ENCODE measurements at places on chromosomes 1 and 21.

DNA sequence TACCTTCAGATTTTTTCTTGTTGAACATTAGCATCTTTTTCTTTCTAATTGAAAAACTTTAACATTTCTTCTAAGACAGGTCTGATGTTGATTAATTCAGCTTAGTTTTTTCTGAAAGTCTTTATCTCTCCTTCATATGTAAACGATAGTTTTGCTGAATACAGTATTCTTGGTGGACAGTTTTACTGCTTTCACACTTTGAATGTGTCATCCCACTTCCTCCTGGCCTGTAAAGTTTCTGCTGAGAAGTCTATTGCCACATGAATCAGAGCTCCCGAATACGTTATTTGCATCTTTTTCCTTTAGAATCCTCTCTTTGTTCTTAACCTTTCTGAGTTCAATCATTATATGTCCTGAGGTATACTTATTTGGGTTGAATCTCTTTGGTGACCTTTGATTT is 344.2 kb downstream of the OLFM3 start:
- no peak for DNase-seq

DNA sequence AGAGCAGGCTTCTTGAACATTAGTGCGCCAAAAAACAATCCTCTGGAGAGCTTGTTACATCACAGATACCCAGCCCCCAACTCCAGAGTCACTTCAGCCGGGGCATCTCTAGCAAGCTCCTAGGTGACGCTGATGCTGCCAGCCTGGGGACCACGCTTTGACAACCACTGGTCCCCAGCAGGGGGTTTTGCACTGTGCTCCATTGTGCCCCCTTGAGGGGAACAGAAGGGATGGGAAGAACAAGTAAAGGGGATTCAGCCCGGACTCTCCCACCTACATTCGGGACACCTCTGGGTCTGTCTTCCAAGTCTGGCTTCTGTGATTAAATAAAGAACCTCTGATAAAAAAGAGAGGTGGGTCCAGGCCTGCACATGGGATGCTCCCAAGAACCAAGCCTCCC is 60.4 kb downstream of the ATP5PO start:
- no peak for DNase-seq

DNA sequence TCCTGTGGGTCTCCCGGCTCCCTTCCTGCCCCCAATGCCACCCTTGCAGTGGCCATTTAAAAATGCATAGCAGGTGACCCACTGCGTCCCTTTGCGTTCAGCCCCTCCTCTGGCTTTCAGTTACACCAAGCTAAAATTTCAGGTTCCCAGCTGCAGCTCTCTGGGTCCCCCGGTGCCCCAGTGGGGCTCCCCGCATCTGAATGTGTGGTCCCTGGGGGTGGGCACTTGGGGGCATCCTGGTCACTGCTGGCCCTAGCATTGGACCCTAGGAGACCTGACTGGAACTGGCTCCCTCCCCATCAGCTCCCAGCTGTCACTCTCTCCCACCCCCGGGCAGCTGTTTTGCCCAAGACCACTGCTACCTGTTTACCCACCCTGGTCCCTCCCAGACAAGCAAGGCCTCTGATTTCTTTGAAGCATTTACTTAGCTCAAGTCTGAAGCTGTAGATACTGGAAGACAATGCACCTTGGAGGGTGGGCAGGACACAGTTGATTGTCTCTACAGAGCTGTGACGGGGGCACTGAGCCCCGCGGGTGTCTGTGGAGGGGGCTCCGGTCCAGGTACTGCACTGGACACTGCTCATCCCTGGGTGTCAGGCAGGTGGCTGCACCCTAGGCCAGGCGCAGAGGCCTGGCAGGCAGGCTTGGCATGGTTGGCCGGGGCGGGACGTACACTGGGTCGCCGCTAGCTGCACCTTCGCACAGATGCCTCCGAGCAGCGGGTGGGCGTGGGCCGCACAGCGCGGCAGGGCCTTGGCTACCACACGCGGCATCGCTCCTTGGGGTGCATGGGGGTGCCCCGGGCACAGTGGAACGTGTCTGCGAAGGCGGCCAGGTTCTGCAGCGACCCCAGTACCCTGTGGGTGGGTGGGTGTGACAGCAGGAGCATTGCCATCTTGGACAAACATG is 3.9 kb downstream of the PRXL2B start:
- no peak for DNase-seq

DNA sequence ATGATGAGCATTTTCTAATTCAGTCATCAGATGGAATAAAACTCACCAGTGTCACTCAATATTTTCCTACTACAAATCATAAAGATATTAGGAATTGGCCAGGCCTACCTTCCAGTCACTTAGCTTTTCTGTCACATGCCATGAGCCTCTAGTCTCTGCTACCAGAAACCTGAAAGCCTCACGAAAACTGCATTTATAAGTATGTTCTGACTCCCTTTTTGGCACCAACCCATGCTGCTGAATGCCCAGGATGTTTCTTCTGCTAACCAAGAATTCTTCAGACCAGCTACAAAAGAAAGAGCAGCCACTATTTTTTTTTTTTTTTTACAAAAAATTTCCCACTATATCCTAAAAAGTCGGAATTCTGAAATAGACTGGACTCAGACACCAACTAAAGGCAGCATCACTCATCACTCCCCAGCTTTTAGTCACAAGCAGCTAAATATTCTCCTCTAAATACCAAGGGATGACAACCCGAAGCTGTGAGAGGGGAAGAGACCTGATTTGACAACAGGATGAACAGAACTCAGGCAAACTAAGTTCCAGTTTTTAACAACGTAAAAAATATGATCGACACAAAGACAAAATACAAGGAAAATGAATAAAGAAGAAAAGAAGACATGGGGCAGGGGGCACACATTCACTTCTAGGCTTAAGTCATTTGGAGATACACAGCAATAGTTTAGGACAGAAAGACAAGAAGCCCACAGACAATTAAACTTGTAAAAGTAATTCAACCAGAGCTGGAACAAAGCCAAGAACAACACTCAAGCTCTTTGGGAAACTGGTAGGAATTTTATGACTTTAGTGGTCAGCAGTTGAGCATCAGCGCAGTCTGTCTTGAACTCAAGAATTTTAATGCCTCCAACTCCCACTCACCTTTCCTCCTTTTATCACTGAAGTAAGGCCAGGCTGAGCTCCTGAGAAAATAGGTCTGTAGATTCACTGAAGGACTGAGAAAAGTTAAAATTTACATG is 1.7 kb downstream of the DCAF8 start:
- DNase-seq: peak; percentile 35

- DNase-seq: no peak
These were observed 3.3 kb upstream of the FMO4 start for GRCh38 chr1:171310661-171311087.

DNA sequence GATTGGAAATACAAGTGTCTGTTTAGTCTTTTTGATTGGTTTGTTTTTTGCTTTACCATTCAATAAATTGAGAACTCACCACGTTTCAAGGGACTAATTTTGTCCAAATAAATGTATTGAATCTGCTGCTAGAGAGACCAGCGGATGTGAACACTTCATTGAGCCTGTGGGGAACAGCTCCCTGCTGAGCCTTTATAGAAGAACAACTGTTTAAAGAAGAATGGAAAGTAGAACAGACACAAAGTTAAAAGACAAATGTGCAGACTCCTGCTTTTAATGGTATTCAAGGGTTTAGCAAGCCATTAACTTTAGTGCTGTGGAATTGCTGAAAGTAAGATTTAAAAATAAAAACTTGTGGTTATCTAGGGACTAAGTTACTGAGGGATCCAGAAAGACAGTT is 817.7 kb upstream of the B3GALT2 start:
- no peak for DNase-seq

GRCh38 chr1:196896355-196896754 is 8.5 kb downstream of the CFHR4 start:
- DNase-seq: no peak

DNA sequence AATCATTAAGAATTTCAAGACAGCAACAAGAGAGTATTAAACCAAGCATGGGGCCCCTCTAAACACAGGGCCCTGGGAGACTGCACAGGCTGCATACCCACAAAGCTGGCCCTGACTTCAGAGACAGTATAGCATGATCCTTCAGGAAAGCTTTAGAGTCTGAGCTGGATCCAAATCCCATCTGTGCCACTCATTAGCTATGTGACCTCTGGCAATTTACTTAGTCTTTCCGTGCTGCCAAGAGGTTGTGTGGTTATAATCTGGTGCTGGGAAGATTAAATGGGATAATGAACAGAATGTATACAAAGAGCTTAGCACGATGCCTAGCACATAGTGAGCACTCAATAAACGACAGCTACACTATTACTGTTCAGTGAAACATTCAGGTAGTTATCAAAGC is 4.0 kb downstream of the PHC2 start:
- DNase-seq: no peak

- DNase-seq: no peak
These were observed 23.4 kb upstream of the IGSF3 start for GRCh38 chr1:116690849-116691406.

GRCh38 chr1:103218821-103219220 is 110.5 kb upstream of the COL11A1 start:
- DNase-seq: no peak

- no peak for DNase-seq
These were observed 463.9 kb downstream of the OMA1 start for GRCh38 chr1:58082596-58082995.

- DNase-seq: no peak
These were observed 6.5 kb downstream of the PADI4 start for GRCh38 chr1:17314491-17314971.

- DNase-seq: peak; percentile 11
These were observed 689.6 kb downstream of the USP25 start for GRCh38 chr21:16419188-16419921.

GRCh38 chr21:19468991-19469715 is 1065.6 kb upstream of the TMPRSS15 start:
- no peak for DNase-seq

GRCh38 chr1:197143276-197143675 is 3.2 kb downstream of the ASPM start:
- DNase-seq: no peak

GRCh38 chr1:155250246-155250632 is 5.0 kb downstream of the ENTREP3 start:
- no peak for DNase-seq

GRCh38 chr1:29985606-29985945 is 737.8 kb downstream of the MATN1 start:
- no peak for DNase-seq

- DNase-seq: no peak
These were observed 648.6 kb upstream of the CAMK1G start for GRCh38 chr1:208934933-208935332.

- peak; percentile 77 for DNase-seq
These were observed 74.1 kb upstream of the AKT3 start for GRCh38 chr1:243924188-243924587.

DNA sequence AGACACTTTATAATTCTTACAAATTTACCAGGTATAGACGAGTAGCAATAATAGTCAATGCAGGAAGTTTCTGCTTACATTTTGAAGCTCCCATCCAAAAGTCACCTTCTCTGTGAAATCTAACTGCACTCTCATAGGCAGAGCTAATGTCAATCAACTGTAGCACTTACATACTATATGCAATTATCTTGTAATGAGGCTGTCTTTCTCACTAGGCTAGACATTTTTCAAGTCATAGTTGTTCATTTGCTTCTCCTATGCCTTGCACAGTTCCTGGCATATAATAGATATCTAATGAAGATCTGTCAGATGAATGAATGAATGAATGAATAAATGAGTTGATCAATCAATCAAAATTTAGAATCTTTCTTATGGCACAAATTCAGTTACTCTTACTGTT is 273.0 kb upstream of the DAB1 start:
- DNase-seq: no peak

GRCh38 chr1:151568626-151569088 is 28.5 kb downstream of the TUFT1 start:
- DNase-seq: no peak

- no peak for DNase-seq
These were observed 295.9 kb downstream of the TPR start for GRCh38 chr1:186079084-186079684.

GRCh38 chr1:97209381-97209957 is 487.9 kb downstream of the PTBP2 start:
- DNase-seq: no peak

GRCh38 chr1:50333595-50333974 is 89.7 kb downstream of the DMRTA2 start:
- DNase-seq: peak; percentile 55

DNA sequence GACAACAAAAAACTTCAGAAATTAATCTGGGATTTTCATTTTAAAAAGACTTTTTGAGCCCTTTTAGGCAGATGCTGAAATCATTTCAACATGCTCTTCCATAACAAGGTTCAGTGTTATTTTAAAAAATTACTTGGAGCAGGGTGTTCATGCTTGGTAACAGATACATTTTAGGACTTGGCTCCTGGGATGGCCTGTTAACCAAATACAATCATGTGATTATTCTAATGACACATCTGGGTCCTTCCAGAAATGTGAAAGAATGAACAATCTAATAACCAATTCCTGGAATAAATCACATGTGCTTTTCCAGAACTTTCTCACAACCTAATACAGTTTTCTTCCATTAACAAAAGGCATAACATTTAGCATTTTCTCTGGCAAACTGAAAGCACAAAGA is 379.8 kb upstream of the RUNX1 start:
- peak; percentile 7 for DNase-seq

- no peak for DNase-seq
These were observed 377.8 kb upstream of the RUNX1 start for GRCh38 chr21:35426897-35427296.

DNA sequence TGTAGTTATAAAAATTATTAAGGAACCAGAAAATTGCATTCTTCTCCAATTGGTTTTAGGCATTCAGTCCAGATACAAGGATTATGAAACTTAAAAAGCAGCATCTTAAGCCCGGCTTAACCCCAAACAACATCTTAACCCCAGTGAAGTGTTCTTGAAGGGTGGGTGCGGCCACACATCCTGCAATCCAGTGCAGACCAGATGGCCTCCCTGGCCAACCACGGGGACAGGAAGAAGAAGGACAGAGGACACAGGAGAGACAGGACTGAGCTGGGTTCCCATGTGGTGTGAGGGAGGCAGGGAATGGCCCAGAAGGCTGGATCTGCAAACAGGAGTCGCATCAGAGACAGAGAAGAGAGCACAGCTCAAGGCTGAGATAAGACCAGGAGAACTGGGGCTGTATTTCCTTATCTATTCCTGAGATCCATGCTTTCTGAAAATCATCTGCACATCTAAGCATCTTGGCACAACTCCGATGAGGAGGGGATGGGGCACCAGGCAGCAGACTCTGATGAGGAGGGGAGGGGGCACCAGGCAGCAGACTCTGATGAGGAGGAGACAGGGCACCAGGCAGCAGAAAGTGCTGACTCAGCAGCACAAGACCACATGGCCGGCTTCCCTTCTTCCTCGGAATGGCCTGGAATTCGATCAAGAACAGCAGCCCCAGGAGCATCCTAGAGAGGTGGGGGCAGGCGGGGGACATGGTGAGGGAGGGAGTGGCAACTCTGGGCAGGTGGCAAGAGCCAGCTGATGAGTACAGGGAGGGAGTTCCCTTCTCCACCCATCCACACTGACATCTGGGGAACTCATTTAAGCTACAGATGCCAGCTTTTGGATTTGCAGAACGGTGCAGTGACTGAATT is 26.6 kb downstream of the ABCG1 start:
- DNase-seq: no peak

DNA sequence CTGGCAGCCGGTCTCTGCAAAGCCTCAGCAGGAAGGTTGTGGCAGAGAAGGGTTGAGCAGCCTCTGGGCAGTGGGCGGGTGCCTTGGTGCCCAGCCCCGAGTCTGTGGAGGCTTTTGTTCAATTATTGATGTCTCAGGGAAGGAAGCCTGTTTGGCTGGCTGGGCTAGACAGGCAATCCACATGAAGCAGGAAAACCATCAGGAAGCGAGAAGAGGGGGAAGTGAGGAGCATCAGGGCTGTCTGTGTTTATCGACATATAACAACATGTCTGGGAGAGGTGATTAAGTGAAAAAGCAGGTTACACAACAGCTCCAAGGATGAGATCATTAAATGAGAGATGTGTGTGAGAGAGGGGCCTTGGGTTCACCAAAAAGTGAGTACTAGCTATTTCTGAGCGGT is 105.4 kb downstream of the UBE2U start:
- DNase-seq: no peak

Data from AG08395 (cell line).